ENCODE measurements at places on chromosomes 7 and 10.

DNA sequence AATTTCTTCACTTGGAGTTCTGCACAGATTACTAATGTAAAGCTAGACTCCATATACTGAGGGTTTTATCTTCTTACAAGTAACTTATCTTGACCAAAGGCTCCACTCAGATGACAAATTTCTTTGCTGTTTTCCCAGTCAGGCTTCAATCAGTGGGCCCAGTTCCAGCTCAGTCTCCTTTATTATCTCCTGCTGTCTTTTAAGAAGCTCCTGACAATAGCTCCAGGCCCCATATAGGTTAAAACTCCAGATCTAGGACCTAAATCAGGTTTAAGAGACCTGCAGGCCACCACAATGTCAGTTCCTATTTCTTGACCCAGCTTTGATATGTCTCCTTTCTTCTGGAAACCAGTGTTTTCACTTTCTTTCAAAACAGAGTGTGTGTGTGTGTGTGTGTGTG is 165.2 kb downstream of the RELN start:
- no peak for DNase-seq

DNA sequence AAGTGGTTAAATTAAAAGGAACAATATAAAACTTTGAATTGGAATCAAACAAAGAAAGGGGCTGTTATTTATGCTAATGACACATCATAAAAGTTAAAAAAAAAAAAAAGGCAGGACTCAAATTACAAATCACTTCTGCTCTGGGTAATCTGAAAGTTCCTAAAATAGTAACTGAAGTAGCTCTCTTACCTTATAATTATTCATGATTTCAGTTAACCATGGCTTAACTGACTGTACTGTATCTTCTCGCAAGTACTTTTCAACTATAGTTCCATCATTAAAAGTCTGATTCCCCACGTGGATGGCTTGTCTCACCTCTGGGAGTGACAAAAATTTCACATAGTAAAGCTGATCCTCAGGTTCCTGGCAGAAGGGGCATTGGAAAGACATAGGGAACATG is 82.5 kb downstream of the CPVL start:
- DNase-seq: no peak

DNA sequence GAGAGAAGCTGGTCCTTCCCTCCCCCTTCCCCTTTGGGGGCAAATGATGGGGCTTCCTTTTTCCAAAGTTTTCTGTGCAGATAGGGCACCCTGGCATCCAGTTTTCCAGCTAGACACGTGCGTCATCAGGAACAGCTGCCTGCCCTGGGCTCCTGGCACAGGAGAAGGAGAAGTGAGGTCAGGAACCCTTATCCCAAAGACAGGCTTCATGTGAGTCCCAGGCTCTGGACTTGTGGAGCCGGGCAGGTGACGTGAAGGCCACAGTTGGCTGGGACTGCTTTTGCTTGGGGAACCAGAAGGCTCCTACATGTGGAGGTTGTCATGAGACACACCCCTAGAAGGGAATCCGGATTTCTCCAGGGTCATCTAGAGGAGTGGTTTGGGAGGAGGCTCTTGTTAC is 66.5 kb downstream of the RBM20 start:
- DNase-seq: no peak

- no peak for DNase-seq
Measured at GRCh38 chr10:79203014-79203644, 134.4 kb downstream of the ZMIZ1 start.

DNA sequence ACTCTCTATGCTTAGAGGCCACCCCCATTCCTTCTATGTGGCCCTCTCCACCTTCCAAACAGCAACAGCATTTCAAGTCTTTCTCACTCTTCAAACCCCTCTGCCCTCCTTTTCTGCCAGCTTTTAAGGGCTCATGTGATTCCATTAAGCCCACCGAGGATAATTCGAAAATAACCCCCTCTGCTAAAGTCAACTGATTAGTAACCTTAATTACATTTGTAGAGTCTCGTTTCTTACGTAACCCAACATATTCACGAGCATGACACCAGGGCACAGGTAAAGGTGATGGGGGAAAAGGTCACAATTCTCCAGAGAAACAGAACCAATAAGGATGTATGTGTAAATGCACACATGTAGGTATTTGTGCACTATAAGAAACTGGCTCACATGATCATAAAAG is 6.7 kb upstream of the CHST15 start:
- DNase-seq: no peak

DNA sequence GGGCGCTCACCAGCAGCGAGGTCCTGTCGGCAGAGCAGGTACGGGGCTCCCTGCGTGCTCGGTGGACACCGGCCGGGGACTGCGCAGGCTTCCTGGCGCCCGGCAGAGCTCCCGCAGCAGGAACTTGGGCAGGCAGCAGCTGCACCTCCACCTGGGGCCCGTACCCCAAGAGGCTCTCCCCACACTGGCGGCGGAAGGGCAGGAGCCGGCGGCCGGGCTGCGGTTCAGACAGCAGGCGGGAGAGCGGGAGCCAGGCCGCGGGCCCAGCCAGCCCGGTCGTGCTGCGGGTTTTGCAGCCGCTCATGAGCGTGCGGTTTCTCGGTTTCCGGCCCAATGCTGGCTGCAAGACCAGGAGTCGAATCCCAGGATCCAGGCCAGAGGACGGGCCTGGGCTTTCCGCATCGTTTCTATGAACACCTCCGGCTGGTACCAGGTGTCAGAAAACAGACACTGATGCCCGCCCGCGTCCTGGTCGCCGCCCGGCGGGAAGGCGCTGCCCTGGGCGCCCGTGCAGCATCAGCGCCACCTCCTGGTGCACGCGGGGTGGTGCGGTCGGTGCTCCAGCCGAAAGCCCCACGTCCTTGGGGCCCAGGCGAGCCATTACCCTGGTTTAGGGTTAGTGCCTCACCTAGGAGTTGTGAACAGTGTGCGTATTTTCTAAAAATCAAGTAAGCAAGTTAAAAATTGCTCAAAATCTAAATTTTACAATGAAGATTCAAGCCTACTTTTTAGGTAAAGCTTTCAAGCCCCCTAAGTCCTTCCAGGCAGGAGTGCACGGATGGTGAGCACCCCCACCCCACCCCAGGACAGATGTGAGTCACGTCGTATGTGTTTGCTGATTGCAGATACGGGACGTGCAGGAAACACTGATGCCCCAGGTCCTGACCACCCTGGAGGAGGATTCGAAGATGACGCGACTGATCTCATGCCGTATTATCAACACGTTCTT is 47.4 kb upstream of the PRKAR1B start:
- DNase-seq: no peak

GRCh38 chr10:33233221-33233620 is 101.2 kb downstream of the NRP1 start:
- DNase-seq: no peak

DNA sequence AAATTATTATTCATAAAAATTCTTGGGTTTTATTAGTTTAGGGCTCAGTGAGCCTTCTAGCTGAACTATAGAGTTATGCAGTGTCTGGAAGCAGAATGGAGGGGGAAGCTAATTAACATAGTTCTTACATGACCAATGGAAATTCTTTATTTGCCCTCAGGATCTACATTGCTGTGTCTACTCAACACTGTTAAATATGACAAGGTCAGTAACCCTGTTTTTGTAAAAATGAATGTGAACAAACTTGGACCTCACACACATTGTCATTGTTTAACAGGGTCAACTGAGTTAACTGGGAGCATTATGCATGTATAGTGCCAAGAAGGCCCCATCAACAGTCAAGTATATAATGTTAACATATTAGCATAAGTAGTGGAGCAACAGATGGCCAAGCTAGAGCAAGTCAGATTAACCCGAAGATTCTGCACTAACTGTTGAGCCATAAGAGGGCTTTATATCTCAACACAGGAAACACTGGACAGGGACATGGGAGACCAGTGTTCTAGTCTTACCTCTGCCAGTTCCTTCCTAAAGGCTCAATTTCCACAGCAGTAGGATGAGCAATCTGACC is 122.5 kb upstream of the SEM1 start:
- DNase-seq: no peak

DNA sequence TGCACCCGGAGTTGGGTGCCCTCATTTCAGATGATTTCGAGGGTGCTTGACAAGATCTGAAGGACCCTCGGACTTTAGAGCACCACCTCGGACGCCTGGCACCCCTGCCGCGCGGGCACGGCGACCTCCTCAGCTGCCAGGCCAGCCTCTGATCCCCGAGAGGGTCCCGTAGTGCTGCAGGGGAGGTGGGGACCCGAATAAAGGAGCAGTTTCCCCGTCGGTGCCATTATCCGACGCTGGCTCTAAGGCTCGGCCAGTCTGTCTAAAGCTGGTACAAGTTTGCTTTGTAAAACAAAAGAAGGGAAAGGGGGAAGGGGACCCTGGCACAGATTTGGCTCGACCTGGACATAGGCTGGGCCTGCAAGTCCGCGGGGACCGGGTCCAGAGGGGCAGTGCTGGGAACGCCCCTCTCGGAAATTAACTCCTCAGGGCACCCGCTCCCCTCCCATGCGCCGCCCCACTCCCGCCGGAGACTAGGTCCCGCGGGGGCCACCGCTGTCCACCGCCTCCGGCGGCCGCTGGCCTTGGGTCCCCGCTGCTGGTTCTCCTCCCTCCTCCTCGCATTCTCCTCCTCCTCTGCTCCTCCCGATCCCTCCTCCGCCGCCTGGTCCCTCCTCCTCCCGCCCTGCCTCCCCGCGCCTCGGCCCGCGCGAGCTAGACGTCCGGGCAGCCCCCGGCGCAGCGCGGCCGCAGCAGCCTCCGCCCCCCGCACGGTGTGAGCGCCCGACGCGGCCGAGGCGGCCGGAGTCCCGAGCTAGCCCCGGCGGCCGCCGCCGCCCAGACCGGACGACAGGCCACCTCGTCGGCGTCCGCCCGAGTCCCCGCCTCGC is at the start of gene EGFR:
Gene EGFR, plus strand, starts transcription at position 657 of the 830 bp plus-strand sequence. CDS start 261 bp downstream, outside the sequence.
- no peak for DNase-seq

DNA sequence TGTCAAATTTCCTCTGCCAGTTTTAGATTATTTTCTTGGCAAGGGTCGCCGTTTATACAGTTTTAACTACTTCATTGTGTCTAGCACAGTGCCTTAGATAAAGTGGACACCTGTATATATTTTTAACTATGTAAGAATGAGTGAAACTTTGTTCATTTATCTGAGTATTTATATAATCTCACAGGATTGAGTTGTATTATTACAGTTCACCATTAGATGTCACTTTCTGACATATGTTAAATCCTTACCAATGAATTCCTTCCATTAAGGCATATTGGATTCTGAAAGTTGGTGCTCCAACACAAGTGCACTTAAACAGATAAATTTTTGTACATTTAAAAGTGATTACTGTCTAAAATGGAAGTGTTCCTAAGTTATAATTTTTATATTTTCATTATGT is 43.0 kb downstream of the ZMYND11 start:
- no peak for DNase-seq

- no peak for DNase-seq
Measured at GRCh38 chr10:129505500-129506075, 38.5 kb downstream of the MGMT start.

DNA sequence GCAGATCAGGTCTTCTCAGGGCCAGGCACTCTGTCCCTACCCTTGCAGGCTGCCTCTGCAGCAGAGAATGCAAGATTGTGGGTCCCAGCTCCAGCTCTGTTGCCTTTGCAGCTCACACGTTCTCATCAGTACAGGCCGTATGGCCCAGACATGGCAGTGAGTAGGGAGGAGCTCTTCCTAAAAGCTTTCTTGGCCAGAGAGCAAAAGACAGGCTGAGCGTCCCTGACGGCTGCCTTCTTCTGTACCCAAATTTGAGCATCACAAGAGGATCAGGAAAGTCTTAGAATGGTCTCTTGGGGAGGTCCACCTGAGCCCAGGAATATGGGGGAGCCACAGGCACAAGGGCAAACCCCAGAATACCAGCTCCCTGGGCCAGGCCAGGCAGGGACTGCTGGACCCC is 266.3 kb upstream of the ZMIZ1 start:
- no peak for DNase-seq

GRCh38 chr7:79084423-79084822 is 369.0 kb downstream of the MAGI2 start:
- DNase-seq: no peak

DNA sequence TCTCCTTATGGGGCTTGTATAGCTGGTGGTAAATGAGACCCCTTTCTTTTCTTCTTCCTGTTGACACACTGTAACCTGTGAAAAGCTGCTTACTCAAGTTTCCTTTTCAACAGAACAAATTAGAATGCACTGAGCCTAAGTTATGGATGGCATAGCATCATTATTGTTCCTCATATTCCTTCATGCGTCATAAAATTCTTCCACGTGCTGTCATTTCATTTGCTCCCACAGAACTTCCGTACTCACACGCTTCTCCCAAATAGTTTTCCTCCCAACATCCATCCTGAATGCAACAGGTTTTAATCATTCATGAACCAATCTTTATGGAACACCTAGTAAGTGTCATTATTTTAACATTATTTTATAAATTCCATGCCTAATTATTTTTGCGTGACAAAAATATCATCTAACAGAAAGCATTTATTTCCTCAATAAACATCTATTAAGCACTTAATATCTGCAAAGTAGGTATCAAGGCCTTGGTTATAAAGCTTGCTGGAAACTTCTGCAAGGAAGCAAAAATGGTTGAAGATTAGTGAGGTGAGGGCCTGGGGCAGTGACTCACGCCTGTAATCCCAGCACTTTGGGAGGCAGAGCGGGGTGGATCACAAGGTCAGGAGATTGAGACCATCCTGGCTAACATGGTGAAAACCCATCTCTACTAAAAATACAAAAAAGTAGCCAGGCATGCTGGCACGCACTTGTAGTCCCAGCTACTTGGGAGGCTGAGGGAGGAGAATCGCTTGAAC is 18.9 kb upstream of the SEPTIN7 start:
- no peak for DNase-seq

GRCh38 chr10:132879408-132880127 is 62.8 kb downstream of the CFAP46 start:
- no peak for DNase-seq

- DNase-seq: no peak
Measured at GRCh38 chr10:70191161-70191971, 21.1 kb upstream of the SAR1A start.

DNA sequence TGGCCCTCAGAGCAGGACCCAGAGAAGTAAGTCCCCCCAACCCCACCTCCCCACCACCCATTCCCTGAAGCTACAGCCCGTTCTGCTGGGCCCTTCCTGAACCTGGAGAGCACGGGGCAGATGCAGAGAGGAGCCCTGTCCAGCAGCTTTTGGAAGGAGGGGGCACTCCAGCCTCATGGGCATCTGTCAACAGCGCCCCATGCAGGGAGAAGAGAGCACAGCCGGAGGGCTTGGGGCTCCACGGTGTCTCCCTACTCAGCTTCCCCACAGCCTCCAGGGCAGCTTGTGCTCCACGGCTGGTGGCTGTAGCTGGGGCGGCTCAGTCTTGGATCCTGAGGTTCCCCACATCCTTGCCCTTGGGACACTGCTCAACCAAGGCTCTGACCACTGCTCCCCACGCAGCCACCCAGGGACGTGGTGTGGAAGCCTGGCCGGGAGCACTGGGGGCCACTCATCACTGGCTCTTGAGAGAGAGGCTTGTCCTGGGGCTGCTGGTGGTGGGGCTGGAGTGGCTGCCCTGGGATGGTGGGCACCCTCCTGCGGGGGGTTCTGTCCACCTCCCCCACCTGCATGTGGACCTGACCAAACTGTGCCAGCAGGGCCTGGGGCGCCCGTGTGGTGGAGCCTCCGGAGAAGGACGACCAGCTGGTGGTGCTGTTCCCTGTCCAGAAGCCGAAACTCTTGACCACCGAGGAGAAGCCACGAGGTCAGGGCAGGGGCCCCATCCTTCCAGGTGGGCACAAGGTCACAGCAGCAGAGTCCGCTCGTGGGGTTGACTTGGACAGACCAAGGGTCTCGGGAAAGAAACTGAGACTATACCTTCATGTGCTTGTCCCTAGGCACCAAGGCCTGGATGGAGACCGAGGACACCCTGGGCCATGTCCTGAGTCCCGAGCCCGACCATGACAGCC is 4.5 kb downstream of the PRAP1 start:
- DNase-seq: no peak
